C1 segment of cervical spinal cord (tissue), 14 donors: ENCODE measurements at places on chromosomes 1 and 21.

DNA sequence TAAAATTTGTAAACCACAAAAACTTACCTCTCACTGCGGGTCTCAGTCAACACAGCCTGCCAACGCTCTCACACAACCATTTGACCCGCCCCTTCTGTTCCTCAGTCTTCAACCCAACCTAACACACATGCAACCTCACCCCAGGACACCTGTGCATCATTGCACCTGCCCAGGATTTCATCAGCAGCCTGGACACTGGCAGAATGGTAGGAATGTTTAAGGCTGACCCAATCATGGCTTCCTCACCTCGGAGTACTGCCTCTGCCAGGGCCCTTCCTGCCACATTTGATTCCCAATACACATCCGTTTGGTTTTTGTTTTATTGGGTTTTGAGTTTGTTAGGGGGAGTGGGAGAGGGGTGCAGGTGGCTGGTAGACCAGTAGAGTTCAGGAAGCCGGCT is 40.7 kb downstream of the TOMM20 start:
- no peak for DNase-seq

DNA sequence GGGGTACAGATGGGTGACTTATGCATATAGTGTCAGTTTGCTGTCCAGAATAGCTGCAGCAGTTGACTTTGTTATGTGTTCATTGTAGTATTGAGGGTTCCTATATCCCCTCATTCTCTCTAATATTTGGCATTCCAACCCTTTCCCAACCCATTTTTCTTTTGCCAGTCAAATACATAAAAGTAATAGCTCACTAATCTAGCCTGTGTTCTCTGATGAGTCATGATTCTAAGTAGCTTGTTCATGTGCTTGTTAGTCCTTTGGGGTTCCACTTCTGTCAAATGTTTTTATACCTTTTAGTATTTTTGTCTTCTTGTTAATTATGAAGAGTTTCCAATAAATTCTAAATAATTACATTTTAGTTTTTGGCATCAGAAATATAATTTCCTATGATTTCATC is 99.2 kb upstream of the MROH9 start:
- no peak for DNase-seq

DNA sequence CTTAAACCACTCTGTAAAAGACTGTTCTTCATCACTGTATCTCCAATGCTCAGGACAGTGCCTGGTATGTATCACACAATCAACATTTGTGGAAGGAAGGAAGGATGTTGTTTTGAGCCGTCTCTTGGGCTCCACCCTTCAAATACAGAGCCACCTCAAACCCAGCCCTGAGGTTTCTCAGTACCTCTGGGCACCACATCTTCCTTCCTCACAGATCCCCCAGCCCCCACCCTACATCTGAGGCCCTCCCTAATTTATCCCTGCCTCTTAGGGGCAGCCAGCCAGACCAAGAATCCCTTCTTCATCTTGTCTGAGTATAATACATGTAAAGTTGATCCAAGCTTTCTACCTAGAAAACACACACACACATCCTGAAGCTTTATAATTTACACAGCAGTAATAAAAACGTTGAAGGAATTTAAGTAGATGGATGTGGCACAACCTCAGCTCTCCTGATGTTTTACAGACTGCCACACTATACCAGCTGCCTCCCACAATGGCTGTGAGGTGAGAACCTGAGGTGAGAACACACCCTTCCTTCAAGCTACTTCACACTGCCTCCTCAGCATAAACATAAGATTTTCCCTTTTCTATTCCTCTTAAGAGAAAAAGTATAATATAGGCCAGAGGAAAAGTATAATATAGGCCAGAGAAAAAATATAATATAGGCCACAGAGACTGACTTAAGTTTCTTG is 48.5 kb downstream of the CDC7 start:
- DNase-seq: no peak

GRCh38 chr1:32774950-32775634 is 42.1 kb downstream of the YARS1 start:
- no peak for DNase-seq

GRCh38 chr1:23537296-23537973 is 6.4 kb upstream of the E2F2 start:
- DNase-seq: no peak

GRCh38 chr1:47926461-47926999 is 70.7 kb downstream of the TRABD2B start:
- no peak for DNase-seq

GRCh38 chr1:80310703-80311245 is 1304.2 kb upstream of the ADGRL4 start:
- DNase-seq: no peak

- no peak for DNase-seq
Measured at GRCh38 chr1:241706967-241707366, 54.9 kb downstream of the WDR64 start.

- no peak for DNase-seq
Measured at GRCh38 chr1:172699695-172700227, 40.9 kb downstream of the FASLG start.

GRCh38 chr21:17119466-17120297 is 393.2 kb upstream of the CXADR start:
- DNase-seq: no peak

- no peak for DNase-seq
Measured at GRCh38 chr1:36067871-36068270, 16.0 kb upstream of the TEKT2 start.

GRCh38 chr1:16012590-16013219 is 5.1 kb downstream of the HSPB7 start:
- DNase-seq: no peak

DNA sequence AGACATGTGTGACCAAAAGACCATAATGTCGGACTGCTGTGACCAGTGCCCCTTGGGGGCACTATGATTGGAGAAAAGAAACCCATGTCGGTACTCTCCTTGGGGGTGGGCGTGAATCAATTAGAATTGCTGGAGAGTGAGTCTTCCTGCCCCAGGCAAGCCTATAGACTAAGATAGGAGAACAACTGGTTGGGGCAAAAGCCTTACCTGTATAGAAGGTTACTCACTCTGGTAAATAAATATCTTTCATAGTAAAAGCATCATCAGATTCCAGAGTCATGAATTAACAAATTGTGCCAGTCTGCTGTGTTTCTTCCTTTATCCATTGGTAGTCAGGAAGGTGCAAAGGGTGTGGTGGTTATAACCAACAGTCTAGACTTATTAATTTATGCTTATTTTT is 2.9 kb upstream of the PTGFRN start:
- no peak for DNase-seq

DNA sequence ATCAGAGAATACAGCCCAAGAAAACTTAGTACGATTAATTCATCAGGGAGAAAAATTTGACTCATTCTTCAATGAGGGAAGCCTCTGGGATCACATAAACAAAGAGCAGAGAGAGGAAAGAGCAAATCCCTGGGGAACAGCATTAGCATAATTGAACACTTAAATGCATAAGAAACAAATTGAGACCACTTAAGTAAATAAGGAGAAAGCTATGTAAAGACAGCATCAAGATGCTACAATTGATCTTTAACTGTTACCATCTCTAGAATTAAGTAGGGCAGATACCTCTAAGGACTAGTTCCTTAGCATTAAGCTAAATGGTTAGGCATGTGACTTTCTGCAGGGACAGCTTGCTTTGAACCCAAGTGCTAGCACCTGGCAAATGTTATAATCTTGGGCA is 265.1 kb upstream of the NEGR1 start:
- DNase-seq: no peak

DNA sequence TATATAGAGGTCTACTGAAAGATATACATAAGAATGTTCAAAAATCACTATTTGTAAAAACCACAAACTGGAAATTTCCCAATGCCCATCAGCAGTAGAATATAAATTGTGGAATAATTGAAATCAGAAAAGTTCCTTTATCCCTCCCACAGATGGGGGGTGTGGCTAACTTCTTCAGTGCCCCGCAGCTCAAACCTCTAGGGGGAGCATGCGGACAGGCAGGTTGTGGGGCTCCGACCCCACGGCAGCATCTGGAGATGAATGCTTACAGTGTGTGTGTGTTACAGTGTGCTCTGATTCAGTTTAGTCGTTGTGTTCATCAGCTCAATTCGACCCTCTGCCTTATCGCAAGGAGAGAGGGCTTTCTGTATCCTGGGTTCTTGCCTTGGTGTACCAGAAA is 262.1 kb upstream of the LRRC7 start:
- no peak for DNase-seq

DNA sequence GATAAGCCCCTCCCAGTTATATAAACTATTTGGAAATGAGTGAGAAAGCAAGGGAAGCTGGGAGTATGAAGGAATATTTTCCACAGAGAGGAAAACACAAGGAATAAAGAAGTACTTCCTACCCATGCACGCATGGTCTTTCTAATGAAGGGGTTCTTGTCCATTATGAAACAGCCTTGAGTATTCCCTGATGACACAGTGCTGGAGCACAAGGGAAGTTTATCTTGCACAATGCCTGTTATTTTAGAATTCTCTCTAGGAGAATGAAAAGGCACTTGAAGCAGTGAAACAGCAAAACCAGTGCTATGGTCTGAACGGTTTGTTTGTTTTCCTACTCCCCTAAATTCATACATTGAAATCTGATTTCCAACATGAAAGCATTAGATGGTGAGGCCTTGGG is 38.6 kb upstream of the ADAMTS1 start:
- DNase-seq: no peak

GRCh38 chr1:37718901-37719571 is 26.7 kb downstream of the CDCA8 start:
- DNase-seq: no peak

GRCh38 chr1:41368801-41369200 is 7.6 kb downstream of the FOXO6 start:
- DNase-seq: no peak

GRCh38 chr1:43552813-43553212 is 22.1 kb downstream of the PTPRF start:
- peak; percentile 16 for DNase-seq

DNA sequence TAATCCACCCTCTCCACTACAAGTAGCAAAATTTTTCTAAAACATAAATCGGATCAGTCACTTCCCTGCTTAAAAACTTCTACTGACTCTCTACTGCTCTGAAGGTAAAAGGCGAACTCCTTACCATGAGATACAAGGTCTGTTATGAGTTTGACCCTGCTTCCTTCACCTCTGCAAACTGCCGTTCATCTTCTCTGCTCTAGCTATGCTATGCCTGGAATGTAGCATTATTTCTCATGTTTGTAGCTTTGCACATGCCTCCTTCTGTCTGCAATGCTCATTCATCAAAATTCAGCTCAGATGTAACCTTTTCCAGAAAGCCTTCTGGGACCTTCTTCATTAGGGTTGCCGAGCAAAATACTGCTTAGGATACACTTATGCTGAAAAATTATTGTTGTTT is 30.8 kb downstream of the RPL5 start:
- DNase-seq: no peak

GRCh38 chr1:53655931-53656746 is 82.8 kb downstream of the GLIS1 start:
- DNase-seq: no peak

DNA sequence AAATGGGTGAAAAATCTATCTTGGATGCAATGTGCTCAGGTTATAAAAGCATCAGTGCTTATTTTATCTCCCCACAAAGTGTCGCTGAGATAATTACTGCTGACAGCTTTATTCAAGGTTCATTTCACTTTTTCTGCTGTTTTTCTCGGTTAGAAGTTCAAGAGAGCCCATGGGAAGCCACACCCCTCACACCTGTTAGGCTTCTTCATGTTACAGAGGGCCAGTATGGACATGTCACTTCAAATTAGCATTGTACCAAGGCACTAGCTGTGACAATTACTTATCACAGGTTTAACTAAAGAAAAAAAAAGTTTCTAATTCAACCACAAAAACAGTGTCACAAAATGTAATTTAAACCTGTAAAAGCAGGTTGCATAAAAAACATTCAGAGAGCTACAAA is 187.3 kb upstream of the DMRTA2 start:
- DNase-seq: no peak

GRCh38 chr1:224644553-224645154 is 28.5 kb downstream of the CNIH3 start:
- no peak for DNase-seq

DNA sequence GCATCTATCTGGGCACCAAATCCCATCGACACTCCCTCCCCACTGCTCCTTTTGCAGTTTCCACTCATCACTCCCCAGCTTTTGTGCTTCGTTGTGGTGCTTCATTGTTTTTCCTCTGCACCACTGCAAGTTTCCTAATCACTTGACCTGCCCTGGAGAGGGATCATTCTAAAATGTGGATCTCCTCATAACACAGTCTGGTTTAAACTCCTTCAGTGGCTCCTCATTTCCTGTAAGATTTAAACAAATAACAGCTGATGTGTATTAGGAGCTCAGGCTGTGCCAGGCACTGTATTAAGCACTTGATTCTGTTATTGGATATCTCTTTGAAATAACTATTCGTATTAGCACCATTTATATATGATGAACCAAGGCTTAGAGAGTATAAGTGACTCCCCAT is 51.3 kb downstream of the MAP10 start:
- DNase-seq: no peak

- DNase-seq: no peak
Measured at GRCh38 chr21:25535849-25536248, 71.4 kb downstream of the MRPL39 start.
